ENCODE measurements at places on chromosomes 3 and 15.

DNA sequence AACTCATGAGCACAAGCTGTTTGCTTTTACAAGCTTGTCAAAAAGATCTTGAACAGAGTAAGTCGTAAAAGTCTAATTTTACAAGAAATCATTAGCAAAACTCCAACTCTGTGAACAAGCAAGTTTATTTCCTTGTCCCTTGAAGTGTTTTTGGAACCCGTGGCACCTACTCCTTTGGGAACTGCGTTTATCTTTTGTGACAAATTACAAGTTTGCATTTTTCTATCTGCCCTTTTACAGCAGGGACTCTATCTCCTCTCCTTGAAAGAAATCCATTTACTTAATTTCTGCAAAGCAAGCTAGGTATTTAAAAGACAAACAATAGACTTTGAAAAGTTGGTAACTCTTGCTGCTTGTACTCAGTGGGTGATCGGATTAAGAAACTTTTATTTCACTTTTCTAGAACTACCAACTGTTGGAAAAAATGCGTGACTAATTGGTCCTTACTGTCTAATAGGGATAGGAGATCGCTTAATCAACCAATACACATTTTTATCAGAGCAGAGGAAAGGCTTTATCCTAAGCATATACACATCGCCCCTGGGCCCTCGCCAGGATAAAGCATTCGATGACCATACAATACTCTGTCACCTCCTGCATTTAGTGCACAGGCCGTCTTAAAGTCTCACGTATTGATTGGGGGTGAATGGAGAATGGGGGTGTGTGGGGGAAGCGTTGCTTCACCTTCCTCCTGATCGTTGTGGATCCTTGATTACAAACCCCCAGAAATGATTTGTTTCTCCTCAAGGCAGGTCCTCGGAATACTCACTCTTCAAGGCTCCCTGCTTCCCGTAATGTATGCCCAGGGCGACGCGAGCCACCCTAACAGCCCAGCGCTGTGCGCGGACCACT, 1.7 kb downstream of the PRTG start:
- no peak for DNase-seq

GRCh38 chr15:91878319-91878870, 24.9 kb downstream of the SLCO3A1 start:
- no peak for DNase-seq

DNA sequence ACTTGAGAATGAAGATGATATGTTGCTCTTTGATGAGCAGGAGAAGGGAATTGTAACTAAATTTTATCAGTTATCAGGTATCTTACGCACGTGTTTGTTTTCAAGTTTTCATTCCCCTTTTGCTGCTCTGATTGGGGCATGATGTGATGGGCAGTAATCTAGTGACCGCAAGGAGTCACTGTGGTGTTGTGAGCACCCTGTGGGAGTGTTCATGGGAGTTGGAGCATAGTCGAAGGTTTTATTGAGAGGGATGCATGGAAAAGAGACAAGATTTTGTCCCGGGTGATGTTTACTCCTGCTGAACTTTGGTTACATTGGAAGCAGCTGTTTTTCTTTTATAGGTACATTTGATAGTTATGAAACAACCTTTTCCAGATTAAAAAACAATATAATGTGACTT, 2.1 kb downstream of the FAN1 start:
- no peak for DNase-seq

DNA sequence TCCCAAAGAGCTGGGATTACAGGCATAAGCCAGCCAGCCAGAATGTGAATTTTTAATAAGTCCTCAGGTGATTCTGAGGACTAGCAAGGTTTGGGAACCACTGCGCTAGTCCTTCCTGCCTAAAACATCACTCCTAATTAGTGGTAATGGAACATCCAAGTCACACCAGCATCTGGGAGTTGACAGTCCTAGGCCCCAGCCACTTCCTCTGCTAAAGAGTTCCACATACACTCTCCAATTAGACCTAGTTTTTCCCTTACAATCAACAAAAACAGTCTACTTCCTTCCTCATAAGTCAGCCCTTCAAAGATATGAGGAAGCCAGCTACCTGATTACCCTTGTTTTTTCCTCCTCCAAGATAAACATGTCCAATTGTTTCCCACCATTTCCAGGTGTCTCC, 78.1 kb downstream of the OXNAD1 start:
- DNase-seq, result no peak

DNA sequence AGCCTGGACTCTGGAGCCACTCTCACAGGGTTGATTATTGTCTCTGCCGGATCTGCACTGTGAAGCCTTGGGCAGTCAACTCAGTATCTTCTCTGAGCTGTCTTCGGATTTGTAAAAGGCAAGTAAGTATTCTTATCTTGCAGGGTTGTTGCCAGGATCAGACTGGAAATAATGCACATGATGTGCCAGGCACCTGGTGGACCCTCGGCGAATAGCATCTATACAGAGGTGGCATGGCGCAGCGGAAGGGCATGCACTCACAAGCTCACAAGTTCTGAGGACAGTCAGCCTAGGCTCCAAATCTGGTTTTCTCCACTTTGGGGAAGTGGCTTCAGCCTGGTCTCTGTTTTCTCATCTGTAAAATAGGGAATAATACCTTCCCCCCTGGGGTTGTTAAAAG, 113.9 kb downstream of the SRGAP3 start:
- no peak for DNase-seq

- DNase-seq, result no peak
These were observed 36.2 kb downstream of the MASP1 start for GRCh38 chr3:187255314-187255713.

- DNase-seq, result no peak
These were observed 173.5 kb downstream of the KLF13 start for GRCh38 chr15:31499953-31500765.

GRCh38 chr15:94416267-94416666, 184.9 kb downstream of the MCTP2 start:
- DNase-seq, result no peak

GRCh38 chr15:28265334-28266019, 56.5 kb downstream of the HERC2 start:
- DNase-seq, result no peak

- no peak for DNase-seq
These were observed 54.5 kb upstream of the ABHD17C start for GRCh38 chr15:80640531-80641121.

- no peak for DNase-seq
These were observed 32.0 kb downstream of the TAMM41 start for GRCh38 chr3:11814663-11815062.

DNA sequence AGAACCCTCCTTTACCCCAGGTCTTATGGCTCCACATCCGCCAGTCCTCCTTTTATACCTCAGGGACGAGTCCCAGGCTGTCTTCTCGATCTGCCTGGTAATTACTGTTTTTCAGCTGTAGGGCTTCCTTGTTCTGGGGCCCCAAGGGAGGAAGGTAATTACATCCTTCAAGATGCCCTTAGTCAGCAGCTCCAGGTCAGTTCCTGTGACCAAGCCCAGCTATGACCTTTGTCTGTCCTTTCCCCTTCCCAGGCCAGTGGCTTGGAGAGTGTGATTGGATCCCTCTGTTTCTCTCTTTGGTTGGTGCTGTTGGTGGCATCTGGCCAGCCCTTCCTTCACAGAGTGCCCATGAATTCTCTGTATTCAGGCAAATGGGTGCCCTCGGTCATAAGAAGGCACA, 92.6 kb downstream of the AAGAB start:
- DNase-seq, result no peak

DNA sequence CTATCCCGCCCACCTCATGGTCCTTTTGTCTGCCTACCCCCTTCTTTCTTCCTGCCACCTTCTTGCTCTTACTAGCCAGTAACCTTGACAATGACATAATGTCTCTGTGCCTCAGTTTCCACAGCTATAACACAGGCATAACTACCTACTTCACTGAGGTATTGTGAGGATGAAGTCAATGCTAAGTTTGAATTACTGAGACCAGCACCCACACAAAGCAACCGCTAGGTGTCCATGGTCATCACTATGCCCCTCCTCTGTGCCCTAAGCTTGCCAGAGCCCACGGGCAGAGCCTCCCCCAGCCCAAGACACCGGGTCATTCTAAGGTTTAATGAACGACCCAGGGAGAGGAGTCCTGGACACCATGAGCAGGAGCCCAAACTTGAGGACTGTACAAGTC, 101.6 kb downstream of the OXNAD1 start:
- no peak for DNase-seq

- no peak for DNase-seq
These were observed 307.2 kb downstream of the KCNH8 start for GRCh38 chr3:19455546-19455945.

GRCh38 chr15:72781631-72782030, 1.9 kb downstream of the ADPGK start:
- no peak for DNase-seq

- DNase-seq, result no peak
These were observed 105.3 kb upstream of the ACP3 start for GRCh38 chr3:132211896-132212295.

GRCh38 chr3:160981217-160981938, 123.8 kb downstream of the B3GALNT1 start:
- no peak for DNase-seq

DNA sequence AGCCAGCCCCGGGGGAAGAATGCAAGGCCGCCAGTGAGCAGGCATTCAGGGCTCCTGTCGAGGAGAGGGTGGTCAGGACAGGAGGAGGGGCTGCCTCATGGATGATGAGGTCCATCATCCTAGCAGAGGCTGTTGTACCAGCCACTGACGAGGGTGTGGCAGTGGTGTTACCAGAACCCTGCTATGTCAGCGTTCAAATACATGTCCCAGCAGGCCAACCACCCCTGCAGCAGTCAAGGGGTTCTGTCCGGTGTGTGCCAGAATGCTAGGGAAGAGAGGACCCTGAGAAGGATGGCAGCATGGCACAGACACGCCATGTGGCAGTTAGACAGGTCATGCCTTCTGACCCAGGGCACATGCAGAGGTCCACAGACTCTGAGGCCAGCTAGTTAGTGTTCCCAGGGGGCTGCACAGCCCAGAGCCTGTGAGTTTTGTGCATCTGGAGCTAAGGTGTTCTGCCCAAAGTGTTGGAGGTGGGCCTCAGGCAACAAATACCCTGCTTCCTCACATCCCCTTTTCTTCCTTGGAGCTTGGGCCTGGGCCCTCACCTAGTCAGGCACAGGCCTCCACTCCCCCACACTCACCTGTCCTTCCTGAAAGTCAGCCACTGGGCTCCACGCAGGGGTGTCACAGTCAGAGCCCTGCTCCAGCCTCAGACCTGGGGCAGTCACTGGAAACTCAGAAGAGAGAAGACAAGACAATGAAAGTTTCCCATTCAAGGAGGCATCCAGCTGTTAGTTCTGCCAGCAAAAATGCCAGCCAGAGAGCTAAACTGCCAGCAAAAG, 7.8 kb downstream of the PAK6 start:
- DNase-seq, result no peak

DNA sequence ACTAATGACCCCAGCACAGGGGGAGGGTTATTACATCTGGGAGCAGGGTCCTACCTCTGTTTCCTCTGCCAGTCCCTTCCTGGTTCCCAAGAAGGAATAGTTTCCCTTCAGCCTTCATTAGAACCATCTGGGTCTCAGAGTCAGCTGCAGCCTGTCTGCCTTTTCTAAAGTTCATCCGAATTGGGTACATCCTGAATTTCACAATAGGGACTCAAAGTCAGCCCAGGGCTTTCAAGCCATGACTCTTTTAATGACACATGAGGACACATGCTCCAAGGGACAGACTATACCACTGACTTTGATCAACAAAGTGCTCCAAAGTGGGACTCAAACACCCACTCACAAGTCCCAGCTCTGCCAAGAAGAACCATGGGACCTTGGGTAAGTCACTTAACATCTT, 12.7 kb upstream of the CRABP1 start:
- DNase-seq, result peak; percentile 38

DNA sequence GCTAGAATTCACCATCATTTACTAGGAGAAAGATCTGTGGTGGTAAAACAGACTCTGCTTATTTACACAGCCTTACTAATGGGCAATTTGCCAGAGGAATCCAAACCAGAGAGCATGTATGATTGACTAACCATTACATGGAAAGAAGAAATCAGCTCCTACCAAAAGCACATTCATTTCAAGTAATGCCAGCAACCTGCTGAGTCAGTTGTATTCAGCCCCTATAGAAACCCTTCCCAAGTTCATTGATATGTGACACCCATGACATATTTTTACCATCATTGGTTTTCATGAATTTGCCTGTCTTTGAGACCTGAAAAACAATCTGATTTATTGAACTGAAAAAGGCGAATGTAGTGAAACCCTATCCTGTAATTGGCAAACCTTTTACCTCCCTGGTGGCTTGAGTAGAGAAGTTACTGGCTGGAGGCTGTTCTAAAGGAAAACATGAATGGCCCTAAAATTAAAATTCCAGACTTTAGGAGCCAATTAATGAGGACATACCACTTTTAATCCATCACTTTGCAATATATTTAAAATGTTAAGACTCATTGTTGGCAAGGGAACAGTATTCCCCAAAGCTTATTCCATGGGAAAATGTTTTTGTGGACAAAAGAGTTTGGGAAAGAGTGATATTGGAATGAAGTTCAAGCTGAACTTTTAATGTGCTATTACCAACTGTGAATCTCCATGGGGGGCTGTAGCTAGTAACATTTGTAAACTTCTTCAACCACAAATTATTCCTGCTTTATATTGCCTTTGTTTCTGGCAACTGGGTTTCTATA, 542.9 kb downstream of the FHIT start:
- peak; percentile 57 for DNase-seq

DNA sequence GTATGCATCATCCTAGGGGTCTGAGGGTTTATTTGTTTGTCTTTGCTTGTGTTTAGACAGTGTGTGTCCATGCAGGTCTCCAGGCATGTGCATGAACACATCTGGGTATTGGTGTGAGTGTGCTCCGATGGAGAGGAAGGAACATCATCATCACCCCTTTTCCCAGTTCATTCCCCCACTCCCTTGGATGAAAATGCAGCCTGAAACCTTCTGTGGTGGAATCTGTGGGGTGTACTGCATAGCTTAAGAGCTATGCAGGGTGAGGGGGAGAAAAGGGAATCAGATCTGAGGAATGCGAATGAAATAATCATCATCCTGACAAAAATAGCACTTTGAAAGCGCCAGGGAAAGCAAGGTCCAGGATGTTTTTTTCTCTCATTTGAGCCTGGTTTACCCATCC, 520.1 kb downstream of the NTRK3 start:
- DNase-seq, result peak; percentile 63

- DNase-seq, result peak; percentile 69
These were observed 161.4 kb downstream of the GMNC start for GRCh38 chr3:190701096-190701532.

- no peak for DNase-seq
These were observed 419.9 kb upstream of the RARB start for GRCh38 chr3:25007974-25008658.

GRCh38 chr15:85781099-85781498, 13.6 kb downstream of the KLHL25 start:
- DNase-seq, result no peak

- DNase-seq, result peak; percentile 94
These were observed 1.3 kb downstream of the ARL6IP5 start for GRCh38 chr3:69085833-69086722.

Data from GM23248 (cell line).